Naive B cell (primary cell): ENCODE measurements at places on chromosomes 3 and 15. TPM values are rescaled to one million over a fixed set of nuclear protein-coding genes. Genes with fewer than 3 reads are reported as not detected.

DNA sequence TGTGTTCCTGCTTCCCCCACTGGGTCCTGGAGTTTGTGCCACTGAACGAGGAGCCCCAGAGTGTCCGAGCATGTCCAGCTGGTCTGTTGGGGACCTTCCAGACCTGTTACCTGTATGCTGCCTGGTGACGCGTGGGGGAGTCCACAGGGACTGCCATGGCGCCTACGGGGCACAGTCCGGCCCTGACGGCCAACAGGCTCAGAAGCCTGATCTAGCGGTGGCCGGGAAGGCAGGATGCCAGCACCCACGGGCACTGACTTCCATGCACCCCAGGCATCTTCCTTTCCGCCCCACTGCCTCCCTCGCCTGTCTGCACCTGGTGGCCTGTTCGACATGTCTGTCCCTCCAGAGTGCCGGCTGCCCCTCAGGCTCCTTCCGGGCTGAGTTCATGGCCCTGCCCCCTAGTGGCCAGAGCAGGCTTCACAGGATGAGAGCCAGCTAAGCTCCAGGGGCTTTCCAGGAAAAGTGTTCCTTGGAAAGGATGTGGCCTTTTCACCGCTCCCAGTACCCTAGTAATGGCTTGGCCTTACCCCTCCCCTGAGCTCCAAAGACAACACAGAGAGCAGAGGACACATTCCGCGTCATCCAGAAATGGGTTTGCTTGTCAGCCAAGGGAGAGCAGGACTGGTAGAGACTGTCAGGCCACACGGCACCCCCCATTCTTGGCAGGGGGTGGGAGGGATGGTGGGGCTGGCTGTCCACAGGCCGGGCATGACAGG lies 35.7 kb downstream of the NGRN start:
- DNase-seq, result peak; percentile 37

GRCh38 chr3:118262800-118263402 lies 771.7 kb downstream of the IGSF11 start:
- DNase-seq, result no peak

- DNase-seq, result no peak
Measured at GRCh38 chr3:186308549-186308948, 53.5 kb downstream of the DGKG start.

DNA sequence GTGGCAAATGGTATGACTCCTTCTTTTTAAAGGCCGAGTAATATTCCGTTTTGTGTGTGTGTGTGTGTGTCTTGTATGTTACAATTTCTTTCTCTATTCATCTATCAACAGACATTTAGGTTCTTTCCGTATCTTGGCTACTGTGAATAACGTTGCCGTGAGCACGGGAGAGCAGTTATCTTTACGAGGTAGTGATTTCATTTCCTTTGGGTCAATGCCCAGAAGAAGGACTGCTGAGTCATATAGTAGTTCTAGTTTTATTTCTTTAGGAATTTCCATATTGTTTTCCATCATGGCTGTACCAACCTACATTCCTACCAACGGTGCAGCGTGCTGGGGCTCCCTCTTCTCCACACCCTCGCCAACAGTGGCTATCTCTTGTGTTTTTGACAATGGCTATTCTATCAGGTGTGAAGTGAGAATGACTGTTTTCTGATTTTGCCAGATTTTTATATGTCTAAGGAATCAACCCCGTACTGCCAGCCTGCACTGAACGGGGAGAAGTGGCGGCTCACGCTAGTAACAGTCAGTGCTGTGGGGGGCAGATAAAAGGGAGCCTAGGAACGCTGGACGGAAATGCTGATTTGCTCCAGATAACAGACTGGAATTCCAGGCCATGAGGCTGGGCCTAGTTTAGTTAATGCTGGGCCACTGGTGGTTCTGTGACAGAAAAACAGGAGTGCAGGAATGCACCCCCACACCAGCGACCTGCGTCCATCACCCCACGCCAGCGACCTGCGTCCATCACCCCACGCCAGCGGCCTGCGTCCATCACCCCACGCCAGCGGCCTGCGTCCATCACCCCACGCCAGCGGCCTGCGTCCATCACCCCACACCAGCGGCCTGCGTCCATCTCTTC lies 168.1 kb downstream of the XXYLT1 start:
- DNase-seq, result no peak

DNA sequence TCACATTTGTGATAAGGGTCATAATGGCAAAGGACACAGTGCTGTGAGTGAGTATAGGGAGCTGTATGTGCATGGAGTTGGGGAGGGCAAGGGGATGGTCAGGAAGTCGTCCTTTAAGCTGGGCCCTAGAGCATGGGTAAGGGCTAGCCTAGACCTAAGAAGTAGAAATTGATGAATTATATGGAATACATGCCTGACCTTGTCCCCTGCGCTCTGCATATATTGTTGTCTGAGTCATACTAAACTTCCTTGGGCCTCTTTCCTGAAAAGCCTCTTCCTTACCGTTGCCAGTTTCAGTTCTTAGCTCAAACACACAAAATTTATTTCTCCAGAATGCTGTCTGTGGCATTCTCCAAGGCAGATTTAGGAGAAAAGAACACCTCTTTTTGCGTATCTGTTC lies 4.6 kb downstream of the SNRK start:
- no peak for DNase-seq

GRCh38 chr3:81394651-81395524 lies 366.6 kb downstream of the GBE1 start:
- no peak for DNase-seq

RNU5B-1 gene
- polyA plus RNA-seq, result not detected

GOLGA8T gene
- polyA plus RNA-seq, result not detected

DNA sequence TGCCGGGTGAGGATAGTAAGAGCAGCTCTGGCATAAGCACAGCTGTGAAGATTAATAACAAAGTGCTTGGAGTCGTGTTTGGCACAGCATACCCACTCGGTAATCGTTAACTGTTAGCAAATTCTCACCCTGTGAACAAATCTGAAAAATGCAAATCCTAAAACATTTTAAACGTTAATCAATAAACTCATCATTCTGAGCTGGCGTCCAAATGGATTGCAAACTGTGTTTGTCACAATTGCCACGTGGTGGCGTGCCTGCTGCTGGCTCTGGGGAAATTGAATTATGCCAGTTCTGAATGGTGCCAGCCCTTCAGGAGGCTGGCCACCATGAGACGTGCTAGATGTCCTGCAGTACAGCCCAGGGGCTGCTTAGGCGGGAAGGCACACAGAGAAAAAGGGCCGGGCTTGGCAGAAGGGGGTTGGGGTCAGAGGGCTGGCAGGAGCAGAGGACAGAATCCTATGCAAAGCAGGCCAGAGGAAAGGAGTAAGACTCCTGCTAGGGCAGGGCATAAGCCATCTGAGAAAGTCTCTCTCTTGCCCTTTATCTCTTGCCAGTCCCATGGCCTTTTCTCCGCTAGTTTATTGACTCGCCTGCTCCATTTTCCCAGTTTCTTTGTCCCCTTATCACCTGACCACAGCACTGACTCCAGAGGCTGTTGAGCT lies 22.1 kb upstream of the POLG start:
- DNase-seq, result no peak

DNA sequence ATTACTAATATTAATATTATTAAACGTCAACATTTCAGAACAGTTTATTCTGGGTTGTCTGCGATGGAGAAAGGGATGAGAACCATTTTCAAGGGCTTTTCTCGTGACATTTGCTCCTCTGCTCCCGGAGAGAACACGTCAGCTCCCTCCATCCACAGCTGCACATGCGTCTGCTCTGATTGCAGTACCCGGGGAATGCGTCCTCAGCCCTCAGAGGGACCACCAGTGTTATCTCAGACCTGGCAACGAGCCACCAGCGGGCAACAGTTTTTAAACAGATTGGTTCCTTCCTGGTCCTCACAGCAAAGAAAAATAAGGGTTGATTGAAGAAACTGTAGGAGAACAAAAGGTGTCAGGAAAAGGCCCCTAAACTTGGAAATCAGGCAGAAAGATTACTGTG lies 202.2 kb upstream of the ADAMTS9 start:
- DNase-seq, result no peak

GRCh38 chr15:55715355-55716076 lies 27.4 kb downstream of the PRTG start:
- no peak for DNase-seq

DNA sequence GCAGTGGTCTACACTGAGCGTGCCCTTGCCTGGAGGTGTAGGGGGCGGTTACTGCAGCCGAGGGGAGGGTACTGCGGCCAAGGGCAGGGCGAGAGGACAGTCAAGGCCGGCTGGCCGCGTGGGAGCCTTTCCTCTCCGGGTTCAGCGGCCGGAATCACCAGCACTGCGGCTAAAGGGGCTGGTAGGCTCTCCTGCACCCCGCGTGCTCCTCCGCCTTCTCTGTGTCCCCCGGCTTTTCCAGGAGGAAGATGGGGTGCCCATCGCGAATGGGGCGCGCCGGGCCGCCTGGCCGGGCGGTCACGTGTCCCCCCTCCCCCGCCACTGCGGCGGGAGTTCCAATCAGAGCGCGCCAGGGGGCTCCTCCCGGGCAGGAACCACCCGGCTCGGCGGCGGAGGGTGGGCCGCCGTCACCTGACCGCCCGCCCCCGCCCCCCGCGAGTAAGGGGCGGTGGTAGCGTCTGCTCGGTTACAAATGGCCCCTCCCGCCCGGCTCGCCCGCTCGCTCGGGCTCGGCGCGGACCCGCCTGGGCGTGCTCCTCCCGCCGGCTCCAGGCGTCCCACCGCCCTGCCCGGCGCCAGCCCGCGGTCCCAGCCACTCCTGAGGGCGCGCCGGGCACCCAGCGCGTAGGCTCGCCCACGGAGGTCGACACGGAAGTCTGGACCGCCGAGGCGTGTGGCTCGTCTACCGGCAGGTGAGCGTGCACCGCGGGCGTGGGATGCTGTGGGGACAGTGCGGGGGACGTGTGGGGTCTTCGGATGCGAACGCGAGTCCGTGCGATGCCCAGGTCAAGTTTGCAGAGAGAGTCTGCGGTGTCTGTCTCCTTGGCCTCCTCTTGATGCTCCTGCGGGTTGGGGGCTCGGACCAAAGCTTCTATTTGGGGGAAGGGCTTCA lies 242.6 kb upstream of the TOPAZ1 start:
- DNase-seq, result peak; percentile 12

GRCh38 chr3:15523660-15524417 lies 2.3 kb upstream of the COLQ start:
- no peak for DNase-seq

HGD gene
- polyA plus RNA-seq, result 0.81 TPM

- DNase-seq, result no peak
Measured at GRCh38 chr3:12622335-12622734, 41.6 kb downstream of the RAF1 start.

DNA sequence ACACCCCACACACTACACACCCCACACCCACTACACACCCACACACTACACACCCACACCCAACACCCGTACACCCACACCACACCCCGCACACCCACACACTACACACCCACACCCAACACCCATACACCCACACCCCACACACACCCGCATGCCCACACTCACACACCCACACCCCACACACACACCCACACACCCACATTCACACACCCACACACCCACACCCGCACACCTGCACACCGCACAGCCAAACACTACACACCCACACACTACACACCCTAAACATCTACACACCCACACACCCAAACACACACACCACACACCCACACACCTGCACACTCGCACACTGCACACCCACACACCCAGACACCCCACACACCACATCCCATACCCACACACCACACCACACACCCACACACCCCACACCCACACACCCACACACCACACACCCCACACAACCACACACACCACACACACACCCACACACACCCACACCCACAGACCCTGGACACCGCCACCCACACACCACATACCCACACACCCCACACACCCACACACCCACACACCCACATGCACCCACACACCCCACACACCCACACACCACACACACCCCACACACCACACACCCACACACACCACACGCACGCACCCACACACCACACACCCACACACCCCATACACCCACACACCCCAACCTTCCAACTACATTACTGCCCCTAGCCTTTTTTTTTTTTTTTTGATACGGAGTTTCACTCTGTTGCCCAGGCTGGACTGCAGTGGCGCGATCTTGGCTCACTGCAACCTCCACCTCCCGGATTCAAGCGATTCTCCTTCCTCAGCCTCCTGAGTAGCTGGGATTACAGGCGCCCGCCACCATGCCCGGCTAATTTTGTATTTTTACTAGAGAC lies 16.9 kb downstream of the CEP19 start:
- no peak for DNase-seq

- no peak for DNase-seq
Measured at GRCh38 chr15:39409876-39410530, 170.9 kb upstream of the THBS1 start.

DNA sequence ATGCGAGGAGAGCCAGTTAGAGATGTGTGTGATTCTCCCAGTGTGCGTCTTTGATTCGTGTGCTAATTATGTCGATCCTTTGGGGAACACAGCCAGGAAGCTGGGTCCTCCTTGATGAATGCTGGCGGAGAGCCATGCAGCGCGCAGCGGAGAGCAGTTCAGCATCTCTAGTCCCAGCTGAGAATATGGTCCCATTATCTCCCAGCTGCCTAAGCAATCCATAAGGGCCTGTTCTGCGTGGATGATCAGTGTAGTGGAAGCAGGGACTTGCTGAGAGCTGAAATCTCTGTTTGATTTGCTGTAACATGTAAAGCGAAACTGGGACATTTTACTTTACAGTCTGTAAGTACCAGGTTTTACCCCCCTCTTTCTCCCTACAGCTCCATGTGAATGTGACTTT lies 412.7 kb downstream of the CNTN4 start:
- no peak for DNase-seq

- no peak for DNase-seq
Measured at GRCh38 chr15:62360332-62361097, 195.4 kb upstream of the C2CD4B start.

DNA sequence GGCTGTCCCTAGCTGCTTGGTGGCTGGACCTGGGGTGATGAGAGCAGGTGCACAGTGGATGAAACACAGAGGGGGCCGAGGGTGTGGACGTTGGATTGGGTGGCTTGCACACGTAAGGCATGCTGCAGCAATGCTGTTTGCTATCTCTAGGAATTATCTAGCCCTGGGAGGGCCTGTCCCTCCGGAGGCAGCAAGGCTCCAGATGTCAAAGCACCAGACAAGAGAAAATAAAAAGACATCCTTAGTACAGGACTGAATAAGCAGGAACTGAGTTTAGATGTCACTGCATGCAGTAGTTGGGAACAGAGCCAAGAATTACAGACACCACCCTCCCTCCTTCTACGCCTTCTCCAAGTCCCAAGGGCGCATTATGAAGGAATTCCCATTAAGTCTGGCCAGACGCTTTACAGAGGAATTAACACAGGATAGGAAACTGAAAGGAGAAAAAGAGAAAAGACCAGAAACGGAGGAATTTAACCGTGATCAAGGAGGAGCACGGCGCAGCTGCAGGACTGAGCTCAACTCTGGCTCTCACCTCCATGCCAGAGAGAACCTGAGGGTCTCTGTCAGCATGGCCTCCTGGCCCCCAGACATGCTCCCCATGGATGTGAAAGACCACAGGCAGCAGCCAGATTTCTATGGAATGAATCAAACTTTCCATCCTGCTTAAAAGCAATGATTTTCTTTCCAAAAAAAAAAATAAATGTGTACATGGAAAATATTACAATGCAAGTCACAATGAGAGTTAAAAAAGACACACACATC lies 13.8 kb downstream of the ATP10A start:
- DNase-seq, result no peak

HEMK1 gene
- 31.8 TPM for polyA plus RNA-seq

GRCh38 chr15:61090386-61091288 lies 138.5 kb downstream of the RORA start:
- DNase-seq, result no peak
